CD4-positive, alpha-beta T cell treated with Interleukin-10 for 1 hour (primary cell): ENCODE measurements at places on chromosomes 3 and 15.
A peak's percentile ranks its signal among the peaks of the same experiment; 100 is the strongest.

- DNase-seq: no peak
Observed at GRCh38 chr3:41265011-41265545, 65.8 kb downstream of the CTNNB1 start.

DNA sequence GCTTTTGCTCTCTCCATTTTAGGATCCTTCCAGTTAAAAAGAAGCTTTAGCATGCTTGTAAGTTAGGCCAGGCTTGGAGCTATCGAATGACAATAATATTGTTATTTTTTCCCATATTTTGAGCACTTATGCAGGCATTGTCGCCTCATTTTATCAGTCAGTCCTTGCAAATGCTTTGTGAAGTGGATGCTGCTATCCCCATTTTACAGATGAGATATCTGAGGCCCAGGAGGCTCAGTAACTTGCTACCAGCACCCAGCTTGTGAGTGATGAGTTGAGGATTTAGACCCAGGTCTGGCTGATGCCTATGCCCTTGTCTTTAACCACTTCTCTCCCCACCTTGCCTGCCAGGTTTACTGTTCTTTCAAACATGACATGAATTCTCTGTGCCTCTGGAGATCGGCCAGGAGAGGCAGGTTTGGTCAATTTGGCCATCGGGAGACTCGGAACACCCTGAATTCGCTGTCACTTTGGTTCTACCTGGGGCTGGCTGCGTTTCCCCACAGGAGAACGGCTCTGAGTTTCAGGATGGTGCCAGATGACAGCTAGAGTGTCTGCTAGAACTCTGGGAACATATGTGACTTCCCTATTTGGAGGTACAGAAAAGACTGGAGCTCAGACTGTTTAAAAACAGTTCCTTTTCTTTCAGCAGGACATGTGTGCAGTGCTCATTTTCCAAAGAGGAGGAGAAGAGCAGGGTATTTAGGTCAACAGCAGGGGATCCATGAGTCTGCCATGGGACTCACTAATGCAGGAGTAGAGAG is 25.5 kb upstream of the ZNF710 start:
- no peak for DNase-seq

DNA sequence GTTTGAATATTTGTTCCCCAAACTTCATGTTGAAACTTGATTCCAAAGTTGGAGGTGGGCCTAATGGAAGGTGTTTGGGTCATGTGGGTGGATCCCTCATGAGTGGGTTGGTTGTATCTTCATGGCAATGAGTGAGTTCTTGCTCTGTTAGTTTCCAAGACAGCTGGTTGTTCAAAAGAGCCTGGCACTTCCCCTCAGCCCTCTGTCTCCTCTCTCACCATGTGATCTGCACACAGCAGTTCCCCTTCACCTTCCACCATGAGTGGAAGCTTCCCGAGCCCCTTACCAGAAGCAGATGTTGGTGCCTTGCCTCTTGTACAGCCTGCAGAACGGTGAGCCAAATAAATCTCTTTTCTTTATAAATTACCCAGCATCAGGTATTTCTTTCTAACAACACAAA is 327.1 kb upstream of the SLCO3A1 start:
- no peak for DNase-seq

GRCh38 chr3:129358772-129359371 is 69.6 kb downstream of the EFCAB12 start:
- no peak for DNase-seq

GRCh38 chr3:46848271-46849044 is 14.8 kb downstream of the MYL3 start:
- DNase-seq: peak; percentile 19

DNA sequence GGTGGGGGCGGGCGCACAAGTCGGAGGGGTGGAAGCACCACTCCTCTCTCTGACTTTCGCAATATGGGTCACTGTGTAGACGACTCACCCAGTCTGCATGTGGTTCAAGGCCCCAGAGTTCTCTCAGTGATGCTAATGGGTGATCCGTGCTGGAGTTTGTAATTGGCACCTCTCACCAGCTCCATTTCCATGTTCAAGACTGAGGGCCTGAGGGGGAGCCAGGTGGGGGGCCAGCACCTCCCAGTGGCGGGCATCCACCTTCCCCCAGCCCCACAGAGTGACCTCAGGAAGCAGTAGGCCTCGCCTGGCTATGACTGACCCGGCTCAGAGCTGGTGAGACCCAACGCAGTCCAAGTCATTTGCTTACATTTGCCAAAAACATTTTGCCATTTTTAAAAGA is 230.0 kb upstream of the ST8SIA2 start:
- DNase-seq: no peak

- DNase-seq: no peak
Observed at GRCh38 chr15:73621286-73621826, 11.8 kb downstream of the NPTN start.

DNA sequence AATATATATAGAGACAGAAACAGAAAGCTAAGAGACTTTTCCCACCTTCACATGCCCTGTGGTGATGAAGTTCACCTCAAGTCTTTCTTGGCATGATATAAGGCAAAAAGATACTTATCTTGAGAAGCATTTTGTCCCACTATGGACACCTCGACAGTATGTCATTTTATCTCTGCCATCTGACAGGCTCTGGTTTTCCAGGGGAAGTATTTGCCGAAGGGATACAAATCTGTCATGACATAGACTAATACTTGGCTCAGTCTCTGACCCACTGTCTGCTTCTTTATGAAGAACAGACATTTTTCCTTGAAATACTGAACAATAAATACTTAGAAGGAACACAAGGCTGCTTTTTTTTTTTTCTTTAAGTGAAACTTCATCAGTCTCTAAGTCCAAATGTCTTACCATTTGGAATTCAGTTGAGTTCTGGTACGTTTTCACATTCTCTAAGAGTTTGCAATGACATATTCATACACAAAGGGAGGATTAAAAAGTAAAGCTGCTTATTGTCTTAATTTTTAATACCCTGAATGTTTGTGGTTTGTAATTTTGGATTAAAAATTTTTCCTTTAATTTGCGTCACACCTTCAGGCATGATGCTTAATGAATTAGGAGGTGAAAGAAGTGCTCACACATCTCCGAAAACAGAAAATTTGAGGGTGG is 87.8 kb upstream of the LMOD3 start:
- no peak for DNase-seq

DNA sequence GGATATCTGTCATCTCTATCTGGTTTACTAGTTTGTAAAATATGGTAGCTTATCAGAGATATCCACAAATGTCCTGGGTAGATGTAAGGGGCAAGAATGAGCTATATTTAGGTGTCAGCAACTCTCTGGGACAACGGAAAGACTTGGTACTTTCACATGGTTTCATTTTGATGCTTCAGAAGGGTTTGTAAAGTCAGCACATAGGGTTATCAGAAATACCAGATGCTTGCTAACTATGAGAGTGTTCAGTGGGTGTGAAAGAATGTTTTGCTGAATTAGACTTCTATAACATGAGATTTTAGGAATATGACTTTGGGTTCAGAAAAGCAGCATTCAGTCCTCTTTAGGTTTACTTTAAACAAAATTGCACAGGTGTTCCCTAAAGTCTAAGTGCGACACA is 466.5 kb upstream of the PDZRN3 start:
- DNase-seq: no peak

DNA sequence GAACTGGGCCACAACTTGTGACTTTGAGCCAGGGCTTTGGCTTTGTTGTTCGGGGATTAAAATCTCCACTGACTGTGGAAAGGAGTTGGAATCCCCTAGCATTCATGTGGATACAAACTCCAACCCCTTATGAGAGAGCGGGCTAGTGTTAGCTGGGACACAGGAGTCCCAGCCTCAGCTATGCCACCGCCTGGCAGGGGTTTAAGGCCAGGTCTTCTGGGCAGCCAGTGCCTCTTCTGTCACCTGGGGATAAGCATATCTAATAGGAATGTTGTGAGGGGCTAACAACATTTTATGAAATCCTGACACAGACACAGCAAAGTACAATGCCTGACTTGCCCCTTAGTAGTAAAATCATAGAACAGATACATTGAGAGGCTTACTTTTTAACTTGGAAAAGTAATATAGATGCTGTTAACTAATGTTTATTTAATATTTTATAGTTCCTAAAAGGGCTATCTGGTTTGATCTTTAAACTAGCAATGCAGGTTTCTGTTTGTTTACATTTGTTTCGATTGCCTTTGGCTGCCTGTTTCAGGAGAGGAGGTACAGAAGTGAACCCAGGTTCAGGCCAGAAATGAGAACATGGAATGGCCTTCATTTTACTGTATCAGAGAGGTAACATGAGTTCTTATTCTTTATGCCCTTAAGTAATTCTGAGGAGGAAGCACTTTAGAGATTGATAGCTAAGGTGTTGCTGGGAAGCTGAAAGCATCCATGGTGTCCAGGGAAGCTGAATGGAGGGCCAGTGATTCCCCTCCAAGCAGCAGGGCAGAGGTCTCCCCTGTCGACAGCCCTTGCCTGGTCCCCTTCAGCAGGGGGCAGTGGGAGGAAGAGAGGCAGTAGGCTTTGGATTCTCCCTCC is 8.7 kb downstream of the GPR160 start:
- no peak for DNase-seq

- no peak for DNase-seq
Observed at GRCh38 chr3:152556731-152557254, 278.1 kb upstream of the P2RY1 start.

DNA sequence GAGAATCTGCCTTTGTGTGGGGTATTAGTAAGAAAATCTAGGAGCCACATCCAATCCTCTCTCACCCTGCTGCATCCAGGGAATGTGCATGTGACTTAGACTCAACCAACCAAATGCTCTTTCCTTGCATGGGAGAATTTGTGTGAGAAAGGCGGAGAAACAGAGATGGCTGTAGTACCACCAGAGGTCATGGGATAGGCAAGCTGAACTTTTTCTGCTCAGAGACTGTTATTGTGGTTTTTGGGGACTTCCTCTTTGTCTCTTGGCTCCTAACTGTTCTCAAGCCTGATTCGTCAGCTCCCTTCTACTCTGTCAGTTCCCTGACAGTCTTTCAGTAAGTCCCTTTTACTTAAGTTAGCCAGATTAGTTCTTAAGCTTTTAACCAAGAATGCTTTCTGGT is 2.6 kb upstream of the ZSCAN2 start:
- peak; percentile 68 for DNase-seq

- DNase-seq: no peak
Observed at GRCh38 chr3:195110647-195111318, 160.2 kb downstream of the XXYLT1 start.

GRCh38 chr15:63983061-63983711 is 63.1 kb downstream of the DAPK2 start:
- no peak for DNase-seq

GRCh38 chr3:172461530-172462138 is 13.4 kb upstream of the GHSR start:
- peak; percentile 56 for DNase-seq

GRCh38 chr3:9111866-9112265 is 137.6 kb downstream of the SRGAP3 start:
- no peak for DNase-seq

DNA sequence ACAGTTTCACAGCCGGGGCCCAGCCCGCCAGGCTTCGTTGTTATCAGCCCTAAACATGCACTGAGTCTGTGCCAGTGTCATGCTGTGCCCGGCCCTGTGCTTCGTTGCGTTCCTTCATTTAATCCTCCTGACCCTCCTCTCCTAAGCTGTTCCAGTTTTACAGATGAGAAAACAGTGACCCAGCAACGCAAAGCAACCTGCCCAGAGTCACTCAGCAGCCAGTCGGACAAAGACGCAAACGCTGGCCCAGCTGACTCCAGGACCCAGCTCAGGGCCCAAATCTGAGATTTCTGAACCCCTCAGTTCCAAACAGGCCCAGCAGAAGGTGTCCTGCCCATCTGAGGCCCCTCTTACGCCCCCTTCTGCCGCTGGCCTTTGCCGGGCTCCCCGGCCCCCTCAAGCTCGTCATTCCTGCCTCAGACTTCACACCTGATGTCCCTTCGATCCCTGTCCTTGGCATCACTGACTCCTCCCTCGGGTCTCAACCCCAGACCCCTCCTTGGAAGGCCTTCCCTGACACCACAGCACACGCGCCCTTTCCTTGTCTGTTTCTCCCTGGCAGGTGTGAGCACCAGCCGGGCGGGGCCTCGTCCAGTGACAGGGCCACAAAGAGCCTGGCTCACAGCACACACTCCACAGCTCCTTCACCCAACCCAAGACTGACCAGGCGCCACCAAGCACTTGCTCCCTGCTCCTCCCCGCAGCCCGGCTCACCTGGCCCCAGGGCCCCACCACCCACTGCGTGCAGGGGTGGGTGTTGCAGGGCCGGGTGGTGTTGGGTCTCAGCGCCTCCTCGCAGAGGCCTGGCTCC is 48.1 kb downstream of the ADAMTS7 start:
- no peak for DNase-seq

- DNase-seq: no peak
Observed at GRCh38 chr15:39817892-39818291, 35.3 kb upstream of the FSIP1 start.

DNA sequence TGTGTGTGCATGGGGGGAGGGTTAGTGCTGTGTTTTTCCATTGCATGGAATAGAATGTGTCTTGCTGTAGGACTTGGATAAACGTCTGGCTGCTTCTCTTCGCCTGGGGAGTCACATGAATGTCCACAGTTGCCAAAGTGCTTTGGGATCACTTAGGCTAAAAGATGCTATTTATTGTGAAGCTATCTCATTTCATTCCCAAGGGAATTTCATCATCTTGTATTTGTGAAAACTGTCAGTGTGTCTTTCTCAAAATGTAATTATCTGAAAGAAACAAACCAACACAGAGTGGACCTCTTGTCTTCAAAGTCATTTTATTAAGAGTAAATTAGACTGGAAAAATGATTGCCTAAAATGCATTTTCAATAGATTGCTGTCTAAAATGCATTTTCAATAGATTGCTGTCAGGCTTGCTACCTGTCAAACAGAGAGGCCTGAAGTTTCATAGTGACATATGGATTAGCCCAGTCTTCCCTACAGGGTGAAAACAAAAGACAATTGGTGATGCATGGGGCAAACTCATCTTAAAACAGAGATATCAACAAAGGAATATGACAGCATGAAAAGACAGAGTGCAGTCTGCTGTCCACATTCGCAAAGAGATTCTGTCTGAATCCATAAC is 117.1 kb upstream of the GOLIM4 start:
- DNase-seq: no peak
